Left lung (tissue), 14 donors: ENCODE measurements at places on chromosomes 5 and 9.
A peak's percentile ranks its signal among the peaks of the same experiment; 100 is the strongest.

GRCh38 chr9:131927091-131927490, 152.6 kb downstream of the MED27 start:
- H3K36me3 ChIP-seq = no peaks in the 10 kb centered on the region
- H3K27me3 ChIP-seq = no peaks in the 10 kb centered on the region
- H3K4me1 ChIP-seq = no peaks in the 10 kb centered on the region
- H3K27ac ChIP-seq = no peak overlapping the region

DNA sequence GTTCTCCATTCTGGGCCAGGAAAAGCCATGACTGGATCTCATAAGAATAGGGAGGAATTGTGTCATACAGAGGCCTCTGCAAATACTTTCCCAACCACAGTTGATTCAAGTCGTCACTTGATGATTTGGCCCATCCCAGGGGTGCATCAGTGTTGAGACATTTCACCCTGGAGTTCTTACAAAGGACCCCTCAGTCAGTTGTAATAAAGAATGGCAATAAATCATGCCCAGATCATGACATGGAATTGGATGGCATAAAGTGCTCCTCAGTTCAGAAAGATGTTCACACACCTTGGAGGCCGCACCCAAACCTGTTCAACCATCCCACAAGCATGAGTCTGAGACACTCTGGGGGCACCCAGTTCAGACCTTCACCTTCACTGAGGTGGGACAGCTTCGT, 168.1 kb downstream of the NR3C1 start:
- H3K4me1 ChIP-seq = peaks cover 4% of the 10 kb centered on the region
- H3K4me3 ChIP-seq = no peak overlapping the region
- no peaks in the 10 kb centered on the region for H3K36me3 ChIP-seq
- no peaks in the 10 kb centered on the region for H3K27me3 ChIP-seq

DNA sequence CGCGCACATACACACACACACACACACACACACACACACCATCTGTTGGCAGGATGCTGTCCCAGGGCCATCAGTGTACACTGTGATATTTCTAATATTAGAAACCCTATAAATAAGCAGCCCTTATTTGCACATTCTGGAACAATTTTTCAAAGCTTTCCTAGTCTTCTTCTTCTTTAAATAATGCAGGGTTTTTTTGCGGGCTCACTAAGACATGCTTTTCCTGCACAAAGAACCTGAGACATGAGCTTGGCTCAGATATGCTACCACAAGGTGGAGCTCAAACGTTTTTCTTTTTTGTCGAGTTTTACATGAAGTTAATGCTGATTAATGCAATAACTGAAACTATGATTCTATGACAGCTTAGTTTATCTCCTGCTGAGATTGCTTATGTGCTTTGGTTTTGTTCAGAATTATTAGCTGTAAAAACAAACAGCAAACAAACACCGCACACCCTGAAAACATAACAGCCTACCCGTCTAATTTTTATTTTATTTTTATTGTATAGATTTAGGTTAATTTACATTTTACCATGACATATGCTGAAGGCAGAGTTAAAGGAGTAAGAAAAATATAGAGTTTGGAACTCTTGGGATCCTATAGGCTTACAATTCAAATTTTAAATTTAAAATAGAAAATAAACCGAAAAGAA, 95.8 kb downstream of the ALDH1A1 start:
- DNase-seq = peak; percentile 73
- H3K4me1 ChIP-seq = no peaks in the 10 kb centered on the region
- H3K4me3 ChIP-seq = no peak overlapping the region
- H3K36me3 ChIP-seq = no peaks in the 10 kb centered on the region
- no peak overlapping the region for H3K27ac ChIP-seq

DNA sequence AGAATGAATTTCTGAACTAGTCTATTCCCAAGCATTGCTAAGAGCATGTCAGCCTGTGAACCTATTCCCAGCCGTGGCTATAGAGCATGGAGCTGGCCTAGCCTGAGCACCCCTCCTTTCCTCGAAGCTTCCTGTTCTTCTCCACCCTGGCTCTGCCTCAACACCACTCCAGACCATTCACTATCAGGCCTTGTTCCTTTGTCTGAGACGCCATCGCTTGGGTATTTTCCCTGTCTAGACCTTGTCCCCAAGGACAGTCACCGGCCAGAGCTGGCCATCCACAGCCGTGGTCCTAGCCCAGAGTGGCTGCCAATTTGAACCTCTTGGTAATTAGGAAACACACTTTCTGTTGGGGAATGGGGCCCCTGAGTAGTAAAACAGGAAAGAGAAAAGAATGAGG, 105.8 kb downstream of the LIFR start:
- no peak overlapping the region for H3K27ac ChIP-seq
- H3K4me1 ChIP-seq = no peaks in the 10 kb centered on the region
- DNase-seq = no peak

- H3K4me1 ChIP-seq = no peaks in the 10 kb centered on the region
- no peak overlapping the region for H3K4me3 ChIP-seq
- no peak overlapping the region for H3K27ac ChIP-seq
- no peak for DNase-seq
- no peaks in the 10 kb centered on the region for H3K36me3 ChIP-seq
Measured at GRCh38 chr5:149410721-149411432, 31.8 kb upstream of the IL17B start.
